ENCODE measurements at places on chromosomes 7 and 10.

DNA sequence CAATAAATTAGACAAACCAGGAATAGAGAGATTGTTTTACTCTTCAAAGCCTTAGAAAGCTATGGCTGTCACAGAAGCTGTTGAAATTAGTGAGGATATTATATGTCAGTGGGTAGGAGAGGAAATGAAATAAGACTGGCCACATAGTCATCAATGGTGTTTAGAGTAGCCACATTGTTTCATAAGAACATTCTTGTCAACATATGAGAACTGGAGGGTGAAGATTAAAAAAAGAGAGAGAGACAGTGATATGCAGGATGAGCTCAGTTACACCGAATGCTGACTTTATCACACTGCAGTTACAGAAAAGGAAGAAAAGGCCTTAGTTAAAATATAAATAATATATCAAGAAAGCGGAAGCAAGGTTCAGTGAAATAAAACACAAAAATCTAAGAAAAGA, 412.0 kb downstream of the CNTNAP2 start:
- DNase-seq, result no peak

DNA sequence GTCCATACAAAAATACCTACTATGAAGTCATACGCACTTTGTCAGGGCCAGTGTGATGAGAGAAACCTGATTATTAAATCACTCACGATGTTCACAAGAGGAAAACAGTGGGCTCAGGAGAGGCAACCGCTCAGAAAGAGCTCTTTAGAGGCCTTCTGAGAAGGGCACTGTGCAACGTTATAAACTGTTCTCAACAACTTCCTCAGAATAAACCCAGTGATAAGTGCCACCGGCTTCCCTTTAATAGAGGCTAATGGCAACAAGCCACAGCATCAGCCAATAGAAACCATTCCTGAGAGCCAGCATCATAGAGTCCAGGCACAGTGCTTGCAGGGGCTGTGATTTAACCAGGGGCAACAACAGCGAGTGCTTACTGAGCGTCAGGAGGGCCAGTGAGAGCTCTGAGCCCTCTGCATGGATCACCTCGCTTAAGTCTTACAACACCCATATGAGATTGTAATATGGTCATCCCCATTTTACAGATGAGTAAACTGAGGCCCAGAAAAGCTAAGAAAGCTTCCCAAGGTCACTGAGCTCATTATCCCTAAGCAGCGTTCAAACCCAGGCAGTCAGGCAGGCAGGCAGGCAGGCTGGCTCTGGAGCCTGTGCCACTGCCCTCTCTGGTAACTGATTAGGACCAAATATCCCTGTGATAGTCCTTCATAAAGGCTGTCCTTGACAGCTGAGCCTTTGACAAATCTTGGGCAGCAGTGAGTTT, 30.9 kb upstream of the ATXN7L1 start:
- DNase-seq, result no peak

- DNase-seq, result no peak
Measured at GRCh38 chr7:47583739-47584535, 2.0 kb upstream of the TNS3 start.

GRCh38 chr10:34491678-34492077, 323.4 kb downstream of the PARD3 start:
- no peak for DNase-seq

- DNase-seq, result no peak
Measured at GRCh38 chr10:96125142-96125515, 5.0 kb upstream of the ZNF518A start.

DNA sequence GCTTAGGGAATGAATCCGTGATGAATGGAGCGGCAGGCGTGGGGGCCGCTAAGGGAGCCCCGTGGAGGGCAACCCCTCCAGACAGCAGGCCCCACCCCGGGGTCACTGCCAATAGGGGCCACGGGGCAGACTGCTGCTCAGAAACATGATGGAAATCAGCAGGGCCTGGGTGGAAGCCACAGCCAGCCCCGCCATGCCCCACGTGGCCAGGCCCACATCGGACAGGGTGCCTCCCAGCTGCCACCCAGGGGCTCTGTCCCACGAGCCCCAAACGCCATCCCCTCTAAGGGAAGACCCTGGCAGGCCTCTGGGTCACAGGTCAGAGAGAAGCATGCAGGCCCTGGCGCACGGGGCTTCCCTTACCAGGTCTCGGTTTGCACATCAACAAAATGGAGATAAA, 28.4 kb downstream of the TNRC18 start:
- DNase-seq, result no peak

DNA sequence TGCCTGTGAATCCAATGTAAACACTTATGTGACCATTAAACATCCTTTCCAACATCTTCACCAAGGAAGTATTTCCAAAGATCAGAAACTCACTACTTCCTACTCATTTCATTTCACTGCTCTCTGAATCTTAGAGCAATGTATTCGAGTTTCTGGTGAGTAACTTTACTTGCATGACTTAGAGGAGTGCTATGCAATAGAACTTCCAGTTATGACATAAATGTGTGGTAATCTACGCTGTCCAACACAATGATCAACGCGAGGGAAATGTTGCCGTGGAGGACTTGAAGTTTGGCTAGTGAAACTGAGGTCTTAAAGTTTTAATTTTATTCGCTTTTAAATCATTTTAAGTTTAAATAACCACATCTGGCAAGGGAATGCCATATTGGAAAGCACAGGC, 1326.3 kb downstream of the XPNPEP1 start:
- no peak for DNase-seq

DNA sequence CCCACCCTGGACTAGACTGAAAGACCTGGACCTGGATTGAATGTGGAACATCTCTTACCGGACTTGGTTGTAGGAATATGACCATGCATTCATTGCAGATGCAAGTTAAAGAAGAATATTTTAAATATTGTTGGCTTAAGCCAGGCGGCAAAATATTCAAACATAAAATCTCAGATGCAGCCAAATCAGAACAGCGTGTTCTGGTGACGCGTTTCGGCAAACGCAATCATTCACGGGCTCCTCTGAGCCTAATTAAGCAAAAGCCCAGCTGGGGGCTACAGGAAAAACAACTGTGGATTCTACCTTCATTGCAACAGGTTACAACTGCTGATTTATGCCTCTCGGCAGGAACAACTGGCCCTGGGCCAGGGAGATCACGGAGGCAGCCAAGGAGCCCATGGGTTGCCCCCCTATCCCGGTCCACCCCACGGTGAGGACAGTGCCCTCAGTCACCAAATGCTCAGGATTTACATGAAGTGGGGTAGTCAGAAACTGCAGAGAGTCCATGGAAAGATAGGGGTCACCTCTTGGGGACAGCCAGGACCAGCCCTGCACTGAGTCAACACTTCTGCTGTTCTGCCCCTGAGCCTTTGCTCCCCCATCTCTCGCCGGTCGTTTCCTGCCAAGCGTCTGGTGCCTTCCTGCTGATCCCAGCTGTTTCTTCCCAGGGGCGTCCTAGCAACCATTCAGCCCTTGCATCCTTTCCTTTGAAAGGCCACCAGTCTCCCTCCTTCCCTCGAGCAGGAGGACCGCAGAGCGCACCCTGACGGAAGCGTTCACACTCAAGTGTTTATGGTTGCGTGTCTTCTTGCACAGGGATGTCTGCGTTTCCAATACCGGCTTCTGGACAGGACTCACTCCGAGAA, 64.4 kb upstream of the SFMBT2 start:
- no peak for DNase-seq

- no peak for DNase-seq
Measured at GRCh38 chr7:1142051-1142635, 17.9 kb downstream of the ZFAND2A start.

GRCh38 chr7:55510621-55511020, 61.7 kb downstream of the VOPP1 start:
- DNase-seq, result no peak

- no peak for DNase-seq
Measured at GRCh38 chr7:116386674-116387073, 112.9 kb upstream of the CAV2 start.
